ENCODE measurements at places on chromosomes 13 and 19.
A peak's percentile ranks its signal among the peaks of the same experiment; 100 is the strongest.

- DNase-seq: no peak
Measured at GRCh38 chr19:11261431-11261970, 823 bp downstream of the DOCK6 start.

DNA sequence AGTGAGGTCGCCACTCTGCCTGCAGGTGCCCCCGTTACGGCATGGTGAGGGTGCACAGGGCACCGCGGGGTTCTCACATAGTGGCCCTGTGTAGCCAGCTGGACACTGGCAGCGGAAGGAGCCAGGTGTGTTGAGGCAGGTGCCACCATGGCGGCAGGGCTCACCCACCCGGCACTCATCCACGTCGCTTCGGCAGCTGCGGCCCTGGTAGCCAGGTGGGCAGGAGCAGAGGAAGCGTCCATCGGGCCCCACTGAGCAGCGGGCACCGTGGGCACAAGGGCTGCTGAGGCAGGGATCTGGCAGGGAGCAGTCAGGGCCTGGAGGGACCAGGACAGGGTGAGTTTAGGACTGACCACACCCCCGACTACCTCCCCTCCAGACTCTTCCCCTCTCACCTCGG, 8.8 kb downstream of the NOTCH3 start:
- DNase-seq: no peak

DNA sequence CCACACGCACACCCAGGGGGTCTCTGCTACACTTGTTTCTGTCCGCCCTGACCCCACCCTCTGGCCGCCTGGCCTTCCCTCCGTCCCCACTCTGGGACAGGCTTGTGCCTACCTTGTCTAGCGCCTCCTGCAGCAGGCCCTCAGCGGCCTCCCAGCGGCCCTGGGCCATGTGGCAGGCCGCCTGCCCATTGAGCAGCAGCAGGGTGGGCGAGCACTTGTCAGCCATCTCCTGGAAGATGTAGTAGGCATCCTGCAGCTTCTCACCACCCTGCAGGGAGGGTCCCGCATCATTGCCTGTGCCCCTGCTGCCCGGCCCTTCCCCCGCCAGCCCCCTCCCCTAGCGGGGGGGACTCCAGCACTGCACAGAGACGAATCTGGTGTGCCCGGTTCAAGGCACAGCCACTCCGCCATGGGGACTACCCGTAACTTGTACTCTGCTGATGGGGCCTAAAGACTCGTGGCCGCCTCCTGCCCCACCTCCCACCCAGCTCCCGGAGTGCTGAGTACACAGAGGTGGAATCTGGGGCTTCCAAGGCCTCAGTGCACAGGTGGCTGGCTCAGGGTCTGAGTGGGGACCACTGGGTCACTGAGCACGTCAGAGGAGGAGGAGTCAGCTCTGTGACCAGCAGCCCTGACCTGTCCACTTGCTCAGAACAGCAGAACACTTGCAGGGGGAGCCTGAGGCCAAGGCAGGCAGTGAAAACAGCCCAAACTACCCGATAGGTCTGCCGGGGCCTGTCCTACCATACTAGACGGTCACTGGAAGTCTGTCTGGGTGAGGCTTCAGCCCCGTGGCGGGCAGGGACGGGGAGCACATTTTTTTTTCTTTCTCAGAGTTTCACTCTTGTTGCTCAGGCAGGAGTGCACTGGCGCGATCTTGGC, 7.4 kb upstream of the CERS1 start:
- DNase-seq: no peak

- DNase-seq: no peak
Measured at GRCh38 chr19:39131255-39131755, 5.7 kb downstream of the PAK4 start.

DNA sequence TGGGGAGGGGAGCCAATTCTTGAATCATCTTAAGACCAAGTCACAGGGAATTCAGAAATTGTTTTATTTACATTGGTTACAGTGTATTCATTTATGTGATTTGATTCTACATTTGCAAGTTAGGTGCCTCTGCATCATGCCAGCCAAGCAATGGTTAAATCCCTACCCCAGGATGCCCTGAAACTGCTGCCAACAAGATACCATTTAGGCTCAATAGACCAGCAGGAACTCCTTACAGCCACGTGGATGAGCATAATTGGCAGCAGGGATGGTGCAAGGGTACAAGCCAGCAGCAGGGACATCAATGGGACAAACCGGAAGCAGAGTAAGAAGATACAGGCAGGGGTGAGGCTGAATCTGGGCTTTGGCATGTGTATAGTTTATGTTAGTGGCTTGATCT, 72.4 kb upstream of the NBEA start:
- no peak for DNase-seq

DNA sequence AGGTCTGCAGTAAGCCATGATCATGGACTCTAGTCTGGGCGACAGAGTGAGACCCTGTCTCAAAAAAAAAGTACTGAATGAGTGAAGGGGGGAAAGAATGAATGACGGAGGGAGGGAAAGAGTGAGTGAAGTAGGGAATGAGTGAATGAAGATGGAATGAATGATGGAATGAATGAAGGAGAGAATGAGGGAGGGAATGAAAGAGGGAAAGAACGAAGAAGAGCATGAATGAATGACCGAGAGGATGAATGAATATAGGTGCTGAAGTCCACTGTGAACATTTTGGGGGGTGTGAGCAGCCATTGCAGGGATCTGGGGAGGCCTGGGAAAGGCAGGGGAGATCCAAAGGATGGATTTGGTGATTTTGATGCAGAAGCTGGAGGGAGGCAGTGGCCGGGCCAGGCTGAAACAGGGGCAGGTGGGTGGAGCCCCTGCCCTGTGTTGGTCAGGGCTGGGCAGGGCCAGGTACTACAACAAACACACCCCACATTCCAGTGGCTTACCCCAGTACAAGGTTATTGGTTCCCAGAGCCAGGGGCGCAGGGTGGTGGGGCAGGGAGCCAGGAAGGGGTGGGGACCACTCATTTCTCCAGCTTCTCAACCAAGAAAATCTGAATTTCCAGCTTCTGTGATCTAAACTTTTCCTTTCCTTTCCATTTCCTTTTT, 14.3 kb downstream of the SLC27A1 start:
- DNase-seq: no peak

DNA sequence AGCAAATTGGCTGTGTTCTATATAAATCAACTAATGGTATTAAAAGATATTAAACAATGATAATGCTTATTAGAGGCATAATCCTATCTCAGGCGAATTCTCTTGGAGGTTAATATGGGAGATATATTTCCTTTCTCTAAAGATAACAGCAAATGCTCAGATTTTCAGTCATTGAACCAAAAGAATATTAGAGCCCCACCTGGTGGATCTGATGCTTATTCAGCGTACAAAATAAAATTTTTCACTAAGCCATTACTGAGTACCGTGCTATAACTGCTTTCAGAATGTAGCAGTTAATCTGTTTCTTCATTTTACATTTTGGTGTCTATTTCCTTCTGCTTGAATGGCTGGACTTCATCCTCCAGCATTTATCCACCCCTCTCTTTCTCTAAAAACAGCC, 143.3 kb upstream of the IPO5 start:
- peak; percentile 23 for DNase-seq

- DNase-seq: no peak
Measured at GRCh38 chr13:114146173-114146572, 13.8 kb upstream of the RASA3 start.

DNA sequence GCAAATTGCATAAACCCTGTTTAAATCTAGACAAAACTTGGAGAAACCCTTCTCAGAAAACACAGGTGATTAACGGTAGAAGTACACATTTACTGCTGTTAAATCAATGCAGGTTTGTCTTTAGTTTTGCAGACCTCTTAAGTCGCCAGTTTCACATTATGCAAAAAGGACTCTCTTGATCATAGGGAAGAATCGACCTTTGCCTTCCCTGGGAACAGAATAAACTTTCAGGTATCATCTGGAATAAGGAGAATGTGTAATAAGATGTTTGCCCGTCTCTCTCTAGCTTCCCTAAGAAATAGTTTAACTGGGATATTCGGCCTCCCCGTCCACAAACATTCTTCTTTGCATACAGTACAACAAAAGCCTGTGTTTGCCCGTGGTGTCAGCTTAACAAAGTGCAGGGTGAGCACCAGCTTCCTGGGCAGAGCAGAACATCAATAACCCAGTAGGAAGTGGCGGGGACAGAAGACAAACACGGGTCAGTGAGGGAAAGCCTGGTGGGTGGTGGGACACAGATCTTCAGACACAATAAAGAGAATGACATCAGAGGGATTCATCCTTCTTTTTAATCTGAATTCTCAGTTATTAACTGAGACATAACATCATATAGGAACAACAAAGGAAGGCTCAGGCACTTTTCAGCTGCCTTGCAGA, 1077.7 kb upstream of the SLC10A2 start:
- DNase-seq: no peak

DNA sequence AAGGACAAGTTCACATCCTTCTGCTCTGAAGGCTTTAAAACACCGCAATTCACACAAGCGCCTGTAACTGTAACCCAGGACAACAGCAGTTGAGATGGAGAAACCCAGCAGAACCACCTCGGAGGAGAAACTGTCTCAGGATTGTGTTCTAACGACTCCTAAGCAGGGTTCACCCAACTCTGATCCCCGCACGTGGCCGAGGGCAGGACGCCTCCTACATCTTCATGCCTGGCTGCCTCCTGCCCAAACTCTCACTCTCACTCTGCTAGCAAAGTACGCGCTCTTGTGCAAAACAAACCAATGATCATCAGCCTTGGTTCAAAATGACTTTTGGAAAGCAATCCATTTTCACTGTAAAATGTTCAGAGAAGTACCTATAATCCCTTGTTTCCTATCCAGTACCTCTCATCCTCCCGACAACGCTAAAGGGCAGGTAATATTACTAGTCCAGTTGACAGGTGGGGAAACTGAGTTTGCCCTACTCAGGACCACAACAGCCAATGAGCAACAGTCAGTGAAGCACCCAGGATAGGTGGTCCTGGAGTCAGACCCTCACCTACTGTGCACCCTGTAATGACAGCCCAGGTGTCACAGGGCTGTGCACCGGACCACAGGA, 25.6 kb downstream of the EPS15L1 start:
- no peak for DNase-seq

DNA sequence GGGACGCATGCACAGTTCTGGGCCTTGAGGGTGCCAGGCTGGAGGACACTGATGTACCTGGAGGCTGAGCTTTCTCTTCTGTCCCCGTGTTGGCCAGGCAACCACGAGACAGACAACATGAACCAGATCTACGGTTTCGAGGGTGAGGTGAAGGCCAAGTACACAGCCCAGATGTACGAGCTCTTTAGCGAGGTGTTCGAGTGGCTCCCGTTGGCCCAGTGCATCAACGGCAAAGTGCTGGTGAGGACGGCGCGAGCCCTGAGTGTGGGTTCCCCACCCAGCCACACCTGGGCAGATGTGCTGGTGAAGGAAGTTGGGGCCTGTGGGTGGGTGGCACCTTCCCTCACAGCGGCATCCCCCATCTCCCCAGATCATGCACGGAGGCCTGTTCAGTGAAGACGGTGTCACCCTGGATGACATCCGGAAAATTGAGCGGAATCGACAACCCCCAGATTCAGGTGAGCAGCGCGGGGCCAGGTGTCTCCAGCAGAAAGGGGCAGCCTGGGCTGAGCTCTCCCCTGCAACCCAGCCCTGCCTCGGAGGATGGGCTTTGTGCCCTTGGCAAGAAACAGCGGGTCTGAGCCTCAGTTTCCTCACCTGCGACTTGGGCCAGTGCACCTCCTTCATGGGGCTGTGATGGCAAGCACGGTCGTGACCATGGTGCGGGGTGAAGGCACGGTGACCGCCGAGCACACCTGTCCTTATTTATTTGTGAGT, 26.2 kb downstream of the CCDC8 start:
- no peak for DNase-seq

- peak; percentile 84 for DNase-seq
Measured at GRCh38 chr19:54462655-54463530, 685 bp downstream of the LENG9 start.

DNA sequence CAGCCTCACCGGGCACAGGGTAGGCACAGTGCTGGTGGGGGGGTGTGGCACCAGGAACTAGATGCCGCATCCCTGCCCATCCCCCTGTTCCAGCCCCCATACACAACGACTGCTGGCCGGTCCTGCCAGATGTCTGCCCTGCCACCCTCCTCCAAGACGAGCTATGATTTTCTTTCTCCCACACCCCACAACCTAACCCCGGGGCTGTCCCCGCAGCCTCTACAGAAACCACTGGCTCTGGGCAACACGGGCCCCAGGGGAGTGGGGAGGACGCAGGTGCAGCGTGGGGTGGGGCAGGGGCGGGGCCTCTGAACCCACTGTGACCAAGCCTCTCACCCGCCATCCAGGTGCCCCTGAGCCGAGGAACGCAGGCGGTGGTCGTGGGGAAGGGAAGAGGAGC, 15.5 kb downstream of the PGLS start:
- no peak for DNase-seq

DNA sequence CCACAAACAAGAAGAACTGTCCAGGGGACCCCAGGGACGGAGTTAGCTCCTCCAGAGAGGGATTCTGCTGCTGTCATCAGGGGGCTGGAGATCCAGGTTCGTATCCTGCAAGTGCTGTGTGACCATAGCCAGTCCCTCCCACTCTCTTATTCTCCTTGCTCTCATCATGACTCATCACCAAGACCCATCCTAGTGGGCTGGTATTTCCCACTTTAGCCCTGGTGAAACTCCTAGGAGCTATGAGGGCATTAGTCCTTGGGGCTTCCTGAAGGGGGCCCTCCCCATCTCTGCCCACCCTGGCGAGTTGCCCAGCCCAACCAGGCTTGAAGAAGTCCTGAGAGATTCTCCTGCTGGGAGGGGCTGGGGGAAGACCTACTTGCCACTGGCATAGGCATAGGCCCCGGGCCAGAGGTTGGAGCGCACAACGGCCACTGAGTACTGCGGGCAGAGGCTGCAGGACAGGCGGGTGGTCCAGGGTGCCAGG, 7.5 kb upstream of the DMWD start:
- DNase-seq: no peak

- DNase-seq: peak; percentile 90
Measured at GRCh38 chr19:16888629-16889365, at the start of gene F2RL3. TSS of gene F2RL3 (plus strand) at chr19:16888999. CDS start at chr19:16889190, 191 bp downstream.

DNA sequence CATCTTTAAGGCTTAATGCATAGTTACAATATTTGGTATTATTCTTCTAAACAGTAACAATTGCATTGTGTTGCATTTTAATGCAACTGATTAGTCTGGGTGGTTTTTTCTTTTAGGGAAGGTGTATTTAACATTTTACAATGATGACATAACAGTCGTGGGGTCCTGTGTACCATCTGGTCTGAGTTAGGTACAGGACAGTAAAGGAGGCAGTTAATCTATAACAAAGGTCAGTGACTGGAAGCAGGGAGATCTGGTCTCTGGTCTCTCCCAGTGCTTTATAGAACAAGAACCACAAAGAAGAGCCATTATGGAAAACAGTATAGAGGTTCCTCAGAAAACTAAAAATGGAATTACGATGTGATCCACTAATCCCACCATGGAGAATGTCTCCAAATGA, 2.7 kb upstream of the OR7G2 start:
- DNase-seq: no peak

DNA sequence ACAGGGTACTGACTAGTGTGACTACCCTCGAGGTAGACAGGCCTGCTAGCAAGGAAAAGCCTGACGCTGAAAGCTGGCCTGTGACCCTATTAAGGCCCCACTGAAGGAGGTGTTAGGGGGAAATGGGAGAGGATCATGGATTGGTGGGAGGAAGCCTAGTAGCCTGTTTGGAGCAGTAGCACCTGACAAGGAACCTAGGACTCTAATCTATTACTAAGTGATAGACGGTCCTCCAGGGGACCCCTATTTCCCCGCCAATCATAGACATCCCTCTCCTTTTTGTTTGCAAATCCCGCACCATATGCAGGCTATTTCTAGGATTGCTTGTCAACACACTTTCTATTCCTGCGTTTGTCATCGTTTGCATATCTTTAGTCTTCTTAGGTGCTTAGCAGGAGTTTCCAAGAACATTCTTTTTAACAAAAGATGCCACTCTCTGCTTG, 1338.8 kb upstream of the MIR17HG start:
- no peak for DNase-seq

Measured in hematopoietic multipotent progenitor cell treated with erythropoietin and hydrocortisone succinate and interleukin-3 and kit ligand, for 6 days (in vitro differentiated cells).